ENCODE measurements at places on chromosomes 1 and 21.

GRCh38 chr1:194929357-194929756, 1678.9 kb downstream of the KCNT2 start:
- no peak for DNase-seq

DNA sequence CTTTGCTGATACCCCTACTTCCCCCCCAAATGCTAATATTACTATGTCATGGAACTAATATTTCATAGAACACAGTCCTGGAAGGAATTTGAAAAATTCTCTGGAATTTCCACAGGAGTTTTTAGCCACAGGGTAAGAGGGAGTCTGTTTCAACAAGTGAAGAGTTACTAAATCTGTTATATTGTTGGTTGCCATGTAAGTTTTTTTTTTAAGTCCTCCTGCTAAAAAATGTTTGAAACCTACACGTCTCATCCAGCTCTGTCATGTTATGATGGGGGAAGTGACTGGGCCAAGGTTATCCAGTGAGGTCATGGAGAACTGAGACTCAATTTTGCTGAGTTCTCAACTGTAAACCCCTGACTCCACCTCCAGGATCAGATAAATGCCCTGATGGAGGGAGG, 60.8 kb upstream of the USP24 start:
- DNase-seq, result no peak

DNA sequence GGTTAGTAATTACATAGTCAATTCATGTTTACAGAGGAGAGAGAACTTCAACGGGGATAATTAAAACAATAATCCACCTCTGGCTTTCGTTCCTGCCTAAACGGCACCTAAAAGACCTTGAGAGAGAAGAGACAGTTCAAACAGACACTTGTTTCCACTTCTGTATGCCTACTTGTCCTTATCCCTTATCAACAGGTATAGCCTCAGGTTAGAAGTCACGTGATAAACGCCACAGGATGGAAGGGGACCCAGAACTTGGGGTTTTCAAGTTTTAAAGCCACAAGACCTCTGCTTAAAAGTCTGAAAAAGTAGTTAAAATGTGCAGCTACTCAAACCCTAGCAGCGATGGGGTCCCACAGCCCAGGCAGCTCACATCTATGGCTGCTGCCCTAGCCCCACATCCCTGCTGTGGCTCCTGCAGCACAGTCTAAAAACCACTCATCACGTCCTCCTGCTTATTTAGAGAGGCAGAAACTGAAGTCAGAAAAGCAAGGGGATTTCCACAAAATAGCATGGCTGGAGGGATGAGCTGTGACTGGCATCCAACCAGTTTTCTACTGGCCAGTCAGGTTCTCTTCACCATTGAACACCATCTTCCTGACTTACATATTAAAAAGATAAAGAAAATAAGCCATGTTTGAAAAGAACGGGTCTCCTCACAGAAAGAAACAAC, 51.2 kb upstream of the SEC16B start:
- DNase-seq, result no peak

GRCh38 chr1:153648000-153648643, 10.4 kb upstream of the SNAPIN start:
- DNase-seq, result no peak

DNA sequence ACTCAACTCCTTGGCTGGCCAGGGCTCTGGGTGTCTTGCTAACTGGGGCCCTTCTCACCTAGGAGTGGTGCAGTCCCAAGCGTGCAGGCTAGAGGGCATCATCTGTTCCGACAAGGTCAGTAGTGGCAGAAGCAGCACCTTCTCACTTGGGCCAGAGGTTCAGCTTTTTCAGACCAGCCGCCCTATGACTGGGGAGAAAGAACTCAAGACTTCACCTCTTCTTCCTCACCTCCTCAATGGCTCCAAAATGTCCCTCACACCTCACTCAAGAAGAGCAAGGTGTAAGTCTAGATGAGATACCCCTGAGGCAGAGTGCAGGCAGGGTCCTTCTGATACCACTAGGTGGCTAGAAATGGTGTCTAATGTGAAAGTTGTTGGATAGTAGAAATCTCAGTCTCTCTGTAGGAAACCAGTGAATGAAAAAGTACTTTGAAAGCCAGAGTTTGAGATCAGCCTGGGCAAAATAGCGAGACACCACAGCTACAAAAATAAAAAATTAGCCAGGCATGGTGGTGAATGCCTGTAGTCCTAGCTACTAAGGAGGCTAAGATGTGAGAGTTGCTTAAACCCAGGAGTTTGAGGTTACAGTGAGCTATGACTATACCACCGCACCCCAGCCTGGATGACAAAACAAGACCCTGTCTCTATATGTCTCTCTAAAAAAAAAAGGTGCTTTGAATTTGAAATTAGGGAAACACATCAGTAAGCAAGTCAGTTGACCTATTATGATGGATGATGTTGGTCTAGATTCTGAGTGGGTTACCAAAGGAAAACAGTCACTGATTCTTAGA, 8.6 kb upstream of the IL20 start:
- no peak for DNase-seq

DNA sequence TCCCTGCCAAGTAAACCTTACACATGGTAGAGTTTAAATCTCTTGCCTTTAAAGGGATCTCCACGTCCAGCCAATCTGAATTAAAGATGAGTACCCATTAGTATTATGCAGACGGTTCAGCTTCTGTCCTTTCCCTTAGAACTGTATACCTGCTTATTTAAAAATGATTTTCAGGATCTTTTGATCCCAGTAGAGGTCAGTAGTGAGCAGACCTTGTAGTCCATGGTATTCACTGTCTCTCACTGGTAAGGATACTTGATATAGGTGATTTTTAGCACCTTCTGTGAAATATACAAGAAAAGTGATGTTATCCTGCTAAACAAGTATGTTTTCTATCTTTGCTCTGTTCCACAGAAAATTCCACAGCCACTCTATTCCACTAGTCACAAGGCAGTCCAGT, 1211.6 kb upstream of the ADGRL4 start:
- no peak for DNase-seq

GRCh38 chr1:234980645-234981396, 147.8 kb downstream of the TOMM20 start:
- peak; percentile 74 for DNase-seq

GRCh38 chr1:243217349-243217748, 37.7 kb downstream of the CEP170 start:
- no peak for DNase-seq

DNA sequence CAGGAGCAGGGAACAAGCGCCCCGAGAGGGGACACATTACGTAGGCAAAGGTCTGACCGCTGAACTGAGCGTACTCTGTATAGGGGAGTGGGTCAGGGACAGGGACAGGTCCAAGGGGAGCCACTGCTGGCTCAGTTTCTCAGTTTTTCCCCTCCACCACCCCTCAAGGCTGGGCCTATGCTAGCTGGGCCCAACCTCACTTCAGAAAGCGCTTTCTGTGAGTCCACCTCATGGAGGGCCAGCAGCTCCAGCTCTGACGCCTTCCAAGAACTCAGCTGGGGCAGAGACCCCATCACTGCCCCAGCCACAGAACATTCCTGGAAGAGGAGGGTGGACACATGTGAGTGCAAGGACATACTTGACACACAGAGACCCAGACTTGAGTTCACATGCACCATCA, 242.0 kb downstream of the FOXD2 start:
- no peak for DNase-seq

Data from activated CD8-positive, alpha-beta memory T cell treated with anti-CD3 and anti-CD28 coated beads for 4 hours (primary cell).